PC-3 (cell line): ENCODE measurements at places on chromosomes 5 and 9. TPM values are rescaled to one million over a fixed set of nuclear protein-coding genes. Genes with fewer than 3 reads are reported as not detected.

TTC23L gene
- total RNA-seq: 0.84 TPM in 1 of 2 replicates, not detected in the other

GRCh38 chr9:14705079-14705478 lies 11.8 kb upstream of the ZDHHC21 start:
- no peak for DNase-seq

MOCS2 gene
- total RNA-seq: 26.5 and 29.1 TPM in 2 replicates

GRCh38 chr5:180683220-180683922 lies 34.0 kb upstream of the FLT4 start:
- no peak for DNase-seq

RMND5B gene
- 33.2 and 36.4 TPM in 2 replicates for total RNA-seq
